ENCODE measurements at places on chromosomes 2 and 18.

DNA sequence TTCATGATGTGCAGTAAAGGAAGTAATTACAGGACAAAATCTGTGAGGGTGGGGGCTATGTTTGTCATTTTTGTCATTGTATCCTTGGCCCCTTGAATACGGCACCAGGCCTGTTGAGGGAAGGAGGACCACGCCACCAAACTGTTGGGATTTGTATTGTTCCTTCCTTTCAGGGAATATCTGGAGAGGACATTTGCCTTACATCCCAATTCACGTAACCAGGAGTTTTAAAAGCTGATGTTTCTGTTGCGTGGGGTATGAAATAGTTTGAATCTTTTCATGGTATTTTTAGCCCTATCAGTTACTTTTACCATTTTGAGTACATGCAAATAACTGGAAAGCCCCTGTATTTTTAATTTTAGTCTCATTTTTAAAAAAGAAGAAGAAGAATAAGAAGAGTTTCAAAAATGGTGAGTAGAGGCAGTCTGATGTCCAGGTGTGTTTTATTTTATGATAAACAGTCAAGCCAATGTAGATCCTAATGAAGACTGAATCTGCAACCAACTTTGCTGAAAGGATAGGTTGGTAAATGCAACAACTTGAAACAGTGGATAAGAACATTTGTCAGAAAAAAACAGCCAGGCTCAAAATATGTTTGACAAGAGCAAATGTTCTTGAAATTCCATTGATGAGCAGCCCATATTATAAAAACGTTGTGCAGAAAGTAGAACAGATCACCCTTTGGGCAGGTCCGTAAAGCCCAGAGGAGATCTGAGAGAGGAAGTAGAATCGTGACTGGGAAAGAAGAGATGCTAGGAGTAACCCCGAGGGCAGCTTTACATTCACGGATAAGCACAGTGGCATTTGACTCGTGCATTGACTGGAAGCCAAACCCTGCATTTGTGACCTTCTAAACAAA is 54.5 kb downstream of the RASGRP3 start:
- DNase-seq, result no peak

GRCh38 chr2:135043345-135043744 is 3.9 kb downstream of the MAP3K19 start:
- DNase-seq, result no peak

DNA sequence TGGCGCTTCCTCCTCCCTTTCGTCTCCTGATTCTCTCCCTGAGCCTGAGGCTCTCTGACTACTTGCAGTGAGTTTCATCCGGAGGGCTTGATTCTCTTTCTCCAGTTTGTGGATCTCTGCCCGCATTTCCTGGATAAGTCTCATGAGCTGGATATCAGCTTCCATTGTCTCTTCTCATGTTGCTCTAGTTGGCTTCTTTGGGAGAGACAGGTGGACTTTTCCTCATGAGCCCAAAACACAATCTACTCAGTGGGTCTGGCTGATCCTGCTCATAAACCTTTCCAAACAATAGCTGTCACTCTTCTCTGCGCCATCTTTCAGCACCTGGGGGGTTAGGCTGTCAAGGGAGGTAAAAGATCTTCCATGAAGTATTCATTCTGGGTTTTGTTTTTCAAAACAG is at the start of gene CCDC195:
CCDC195 (minus strand) TSS at position 165 of the 400 bp plus-strand sequence; CDS start at position 165, 0 bp downstream.
- no peak for DNase-seq

DNA sequence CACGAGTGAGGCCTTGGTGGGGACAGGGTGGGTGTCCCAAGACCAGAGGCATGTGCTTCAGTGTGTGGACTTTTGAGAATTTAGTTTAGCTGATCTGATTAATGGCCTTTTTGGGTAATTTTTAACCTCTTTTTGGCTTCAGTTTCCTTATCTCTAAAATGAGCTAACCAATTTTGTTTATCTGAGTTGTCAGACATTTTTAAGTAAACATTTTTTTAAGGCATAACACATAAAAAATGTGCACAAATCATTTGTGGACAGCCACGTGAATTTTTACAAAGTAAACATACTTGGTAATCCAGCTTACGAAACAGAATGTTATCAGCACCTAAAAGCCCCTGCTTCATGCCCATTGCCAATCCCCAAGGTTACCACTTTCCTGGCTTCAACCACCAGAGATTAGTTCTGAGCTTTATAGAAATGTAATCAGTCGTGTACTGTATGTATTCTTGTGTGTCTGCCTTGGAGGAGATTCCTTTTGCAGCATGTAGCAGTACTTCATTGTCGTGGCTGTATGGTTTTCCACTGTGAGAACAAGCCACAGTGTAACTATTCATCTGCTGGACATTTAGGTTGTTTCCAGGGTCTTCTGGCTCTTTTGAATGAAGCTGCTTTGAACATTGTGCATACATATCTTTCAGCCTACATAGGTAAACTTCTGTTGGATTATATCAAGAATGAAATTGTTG is 8.4 kb upstream of the INO80C start:
- no peak for DNase-seq

- no peak for DNase-seq
Observed at GRCh38 chr2:41707790-41708451, 339.9 kb upstream of the PKDCC start.

DNA sequence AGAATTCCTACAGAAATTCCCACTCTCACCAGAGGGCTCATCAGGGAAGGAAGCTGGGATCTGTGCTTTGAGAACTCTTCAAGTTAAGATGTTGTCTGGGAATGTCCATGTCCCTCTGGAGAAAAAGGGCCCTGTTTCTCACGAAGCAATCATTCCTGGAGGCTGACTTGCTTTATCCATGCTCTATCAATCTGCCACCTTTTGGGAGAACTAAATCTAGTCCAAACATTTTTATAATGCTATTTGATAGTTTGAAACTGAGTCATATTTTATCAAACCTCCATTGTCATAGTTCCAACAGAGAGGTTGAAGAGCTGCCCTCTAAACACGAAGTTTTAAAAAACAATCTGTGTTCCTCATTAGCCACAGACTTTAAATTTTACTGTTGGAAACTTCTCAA is 219.2 kb downstream of the MTX2 start:
- DNase-seq, result no peak

DNA sequence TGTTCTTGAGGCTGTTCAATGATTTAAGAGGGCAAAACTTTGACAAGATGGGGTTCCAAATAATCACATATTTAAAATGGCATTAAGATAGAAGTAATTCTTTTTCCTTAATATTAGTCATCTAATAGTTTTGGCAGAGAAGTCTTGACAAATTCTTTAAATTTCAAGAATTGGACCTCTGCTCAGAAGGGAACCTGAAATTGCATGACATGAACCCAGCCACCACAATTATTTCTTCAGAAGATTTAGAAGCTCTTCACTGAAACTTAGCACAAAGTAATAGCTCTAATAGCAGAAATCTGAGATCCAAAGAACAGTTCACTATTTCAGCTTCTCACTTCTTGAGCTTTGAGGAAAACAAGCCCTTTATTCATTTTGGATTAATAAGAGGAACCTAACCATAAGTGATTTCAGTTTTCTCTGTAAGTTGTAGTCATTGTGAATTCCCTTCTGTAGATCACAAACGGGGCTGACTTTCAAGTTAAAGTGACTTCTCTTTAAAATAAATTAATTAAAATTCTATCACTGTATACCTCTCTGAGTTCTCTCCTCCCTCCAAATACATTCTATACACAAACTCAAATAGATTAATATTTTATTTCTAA is 100.6 kb upstream of the ITGA4 start:
- DNase-seq, result no peak

- no peak for DNase-seq
Observed at GRCh38 chr18:68283834-68284233, 431.1 kb downstream of the TMX3 start.

DNA sequence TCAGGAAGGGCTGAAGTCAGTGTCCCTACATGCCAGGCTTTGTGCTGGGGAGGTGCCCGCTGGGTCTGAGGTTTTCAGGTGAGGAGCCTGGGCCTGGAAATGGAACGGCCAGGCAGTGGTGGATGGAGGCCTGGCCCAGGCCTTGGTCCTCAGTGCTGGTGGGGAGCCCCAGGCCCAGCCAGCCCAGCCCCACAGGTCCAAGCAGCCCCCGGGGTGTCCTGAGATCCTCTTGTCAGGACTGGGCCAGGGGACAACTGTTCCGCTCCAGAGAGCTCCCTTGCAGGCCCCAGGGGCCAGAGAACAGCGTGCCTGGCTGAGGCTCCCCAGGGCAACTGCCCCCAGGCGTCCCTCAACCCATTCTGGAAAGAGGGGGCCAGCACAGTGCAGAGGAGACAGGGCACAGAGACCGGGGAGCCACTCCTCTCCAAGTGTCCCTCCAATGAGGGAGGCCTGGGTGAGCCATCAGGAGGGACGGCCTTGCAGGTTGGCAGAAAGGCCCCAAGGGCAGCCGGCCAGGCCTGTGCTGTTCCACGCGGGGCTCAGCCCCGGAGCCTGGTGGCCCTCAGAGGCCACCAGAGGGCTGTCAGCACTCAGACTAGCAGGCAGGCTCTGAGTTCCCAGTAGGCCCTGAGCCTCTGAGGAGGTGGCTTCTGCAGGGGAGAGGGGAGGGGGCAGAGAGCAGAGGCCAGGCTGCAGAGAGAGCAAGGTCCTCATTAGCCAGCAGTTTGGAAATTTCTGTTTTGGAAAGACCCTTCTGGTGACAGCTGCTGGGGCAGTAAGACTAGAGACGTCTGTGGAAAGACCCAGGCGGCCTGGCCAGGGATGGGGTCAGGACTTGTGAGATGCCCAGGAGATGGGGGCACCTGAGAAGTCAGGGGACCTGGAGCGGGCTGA is 29.4 kb upstream of the SNED1 start:
- peak; percentile 34 for DNase-seq

GRCh38 chr2:7280790-7281189 is 363.6 kb downstream of the RNF144A start:
- DNase-seq, result no peak

DNA sequence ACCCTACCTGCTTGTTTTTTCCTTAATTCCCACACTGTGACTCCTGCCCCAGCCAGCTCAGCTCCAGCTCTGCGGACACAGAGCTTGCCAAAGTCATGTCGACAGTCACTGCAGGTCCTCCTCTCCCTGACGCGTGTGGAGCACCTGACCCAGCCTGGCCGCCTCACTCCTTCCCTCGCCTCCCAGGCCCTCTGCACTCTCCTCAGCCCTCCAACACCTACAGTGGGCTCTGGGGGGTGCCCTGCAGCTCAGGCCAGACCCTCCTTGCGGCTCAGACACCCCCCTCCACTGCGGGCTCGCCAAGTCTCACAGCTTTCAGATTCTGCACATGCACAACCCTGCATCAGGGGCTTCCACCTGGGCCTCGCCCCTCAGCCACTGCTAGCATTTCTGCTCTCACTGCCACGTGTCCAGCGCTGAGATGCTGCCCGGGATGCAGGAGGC is 68.3 kb downstream of the NDUFA10 start:
- no peak for DNase-seq

DNA sequence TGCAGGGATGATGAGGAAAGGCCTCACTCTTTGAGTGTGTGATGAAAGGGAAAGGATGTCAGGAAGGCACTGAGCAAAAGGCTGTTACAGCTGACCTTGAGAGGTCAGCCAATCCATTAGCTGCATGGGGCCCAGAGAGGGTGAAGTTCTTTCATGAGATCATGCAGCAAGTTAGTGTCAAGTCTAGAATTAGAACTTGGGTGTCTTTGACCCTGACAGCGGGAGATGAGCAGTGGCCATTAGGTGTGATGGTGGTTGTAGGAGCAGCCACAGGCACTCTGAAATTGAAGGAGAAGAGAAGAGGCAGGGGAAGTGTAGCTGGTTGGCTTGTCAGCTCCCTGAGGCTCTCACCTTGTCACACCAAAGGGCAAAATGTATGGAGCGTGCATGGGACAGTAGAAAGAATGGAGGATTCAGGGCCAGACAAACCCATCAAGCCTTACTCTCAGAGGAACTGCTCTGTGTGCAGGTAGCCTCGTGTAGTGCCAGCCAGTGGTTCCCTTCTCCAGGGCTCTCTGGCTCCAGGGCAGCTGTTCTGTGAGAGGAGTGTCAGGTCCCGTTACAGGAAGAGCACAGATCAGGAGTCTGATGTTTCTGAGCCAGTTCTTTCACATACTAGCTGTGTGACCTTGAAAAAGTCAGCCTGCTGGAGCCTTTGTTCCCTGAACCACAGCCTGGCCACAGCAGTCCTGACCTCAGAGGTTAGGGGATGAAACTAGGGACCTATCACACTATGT is 35.9 kb downstream of the MAP4K4 start:
- peak; percentile 27 for DNase-seq

- no peak for DNase-seq
Observed at GRCh38 chr18:80252136-80252535, 4.8 kb upstream of the PARD6G start.

GRCh38 chr2:98445177-98445682 is 572 bp downstream of the INPP4A start:
- no peak for DNase-seq

GRCh38 chr2:233210843-233211547 is 40.5 kb upstream of the ATG16L1 start:
- DNase-seq, result peak; percentile 88

DNA sequence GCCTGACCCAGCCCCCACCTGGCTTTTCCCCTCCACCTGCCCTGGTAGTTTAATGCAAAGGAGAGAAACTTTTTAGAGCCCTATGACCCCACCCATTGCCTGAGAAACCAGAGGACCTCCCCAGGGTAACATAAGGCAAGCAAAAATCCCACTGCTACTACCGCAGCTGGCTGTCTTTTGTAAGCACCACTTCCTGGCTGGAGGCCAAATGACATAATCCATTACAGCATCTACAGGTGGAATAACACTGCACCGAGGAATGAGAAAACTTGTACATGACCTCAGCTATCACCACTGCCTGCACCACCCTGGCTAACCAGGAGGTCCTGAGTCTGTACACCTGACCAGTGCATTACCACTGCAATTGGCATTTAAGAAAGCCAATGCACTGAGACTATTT is 149.6 kb upstream of the GALNT5 start:
- no peak for DNase-seq

GRCh38 chr2:43065871-43066270 is 160.5 kb downstream of the ZFP36L2 start:
- DNase-seq, result peak; percentile 33

DNA sequence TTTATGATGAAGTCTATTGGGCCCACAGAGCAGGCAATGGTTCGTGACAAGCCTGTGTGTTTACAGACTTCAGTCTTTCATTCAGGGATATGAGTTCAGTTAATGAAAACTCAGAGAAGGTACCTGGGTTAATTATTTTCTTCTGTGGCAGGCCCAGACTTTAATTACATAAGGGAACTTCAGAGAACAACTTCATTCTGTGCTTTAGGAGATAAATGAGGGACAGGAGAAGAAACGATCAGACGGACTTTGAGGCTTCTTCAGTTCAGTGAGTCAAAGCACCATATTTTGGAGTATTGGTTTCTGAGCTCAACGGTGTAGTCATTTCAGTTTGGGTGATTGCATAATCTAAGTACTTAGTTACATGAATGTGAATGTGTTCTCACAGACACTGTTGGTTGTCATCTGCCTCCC is 203.0 kb upstream of the KCNJ3 start:
- DNase-seq, result no peak
